ENCODE measurements at places on chromosomes 1 and 21.

GRCh38 chr1:33259879-33260278 lies 3.6 kb downstream of the ZNF362 start:
- no peak for DNase-seq

- DNase-seq: no peak
Observed at GRCh38 chr1:44641126-44642102, 32.9 kb downstream of the TMEM53 start.

DNA sequence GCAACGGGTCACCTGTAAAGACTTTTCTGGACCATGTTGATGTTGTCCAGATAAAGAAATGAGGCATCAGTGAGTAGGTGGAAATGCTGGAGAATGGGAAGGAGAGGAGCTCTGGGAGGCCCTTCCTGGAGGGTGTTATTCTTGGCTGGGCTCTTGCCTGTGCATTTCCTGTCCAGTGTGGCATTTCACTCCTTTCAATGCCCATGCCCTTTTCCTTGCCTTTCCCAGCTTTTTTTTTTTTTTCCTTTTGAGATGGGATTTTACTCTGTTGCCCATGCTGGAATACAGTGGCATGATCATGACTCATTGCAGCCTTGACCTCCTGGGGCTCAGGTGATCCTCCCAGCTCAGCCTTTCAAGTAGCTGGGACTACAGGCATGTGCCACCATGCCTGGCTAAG lies 11.8 kb downstream of the NOS1AP start:
- DNase-seq: no peak

GRCh38 chr1:33724348-33724747 lies 139.5 kb upstream of the HMGB4 start:
- no peak for DNase-seq

DNA sequence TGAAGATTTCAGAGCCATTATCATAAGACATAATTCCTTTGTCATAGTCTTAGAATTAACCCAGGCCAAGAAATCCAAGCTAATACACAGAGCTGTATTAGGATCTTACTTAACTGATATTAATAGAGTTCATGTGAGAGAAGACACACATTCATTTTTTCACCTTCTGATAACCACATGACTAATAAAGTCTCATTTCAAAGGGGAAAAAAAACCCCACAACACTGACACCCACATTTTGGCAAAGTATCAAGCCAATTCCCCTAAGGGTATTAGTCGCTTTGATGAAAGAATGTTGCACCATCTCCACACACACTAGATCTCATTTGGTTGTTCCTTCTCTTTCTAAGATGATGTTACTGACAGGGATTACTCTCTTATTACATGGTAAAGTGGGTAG lies 344.4 kb upstream of the ESRRG start:
- DNase-seq: no peak

GRCh38 chr1:183989078-183989577 lies 48.4 kb downstream of the COLGALT2 start:
- DNase-seq: no peak

- no peak for DNase-seq
Observed at GRCh38 chr21:45443595-45444181, 38.7 kb downstream of the COL18A1 start.

GRCh38 chr1:43329995-43330751 lies 7.4 kb upstream of the MPL start:
- no peak for DNase-seq

DNA sequence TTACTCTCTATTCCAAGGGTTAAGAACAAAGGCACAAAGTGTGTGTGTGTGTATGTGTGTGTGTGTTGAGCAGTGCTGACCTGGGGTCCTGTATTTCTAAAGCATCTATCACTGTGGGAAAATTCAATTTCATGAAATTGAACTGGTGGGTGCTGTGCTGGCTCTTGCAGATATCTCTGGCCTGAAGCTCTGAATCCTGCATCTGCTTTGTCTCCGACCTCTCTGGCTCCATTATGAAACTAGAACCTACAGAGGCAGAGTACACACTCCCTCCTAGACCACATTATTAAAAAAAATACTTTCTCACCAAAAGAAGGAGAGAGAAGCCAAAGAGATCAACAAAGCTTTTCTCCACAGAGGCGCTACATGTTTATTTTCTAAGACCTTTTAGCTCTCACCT lies 88.4 kb upstream of the PDE4B start:
- no peak for DNase-seq

GRCh38 chr1:103997631-103998030 lies 247.9 kb downstream of the AMY1C start:
- no peak for DNase-seq

- DNase-seq: peak; percentile 72
Observed at GRCh38 chr1:66330722-66331141, 203.2 kb upstream of the SGIP1 start.

DNA sequence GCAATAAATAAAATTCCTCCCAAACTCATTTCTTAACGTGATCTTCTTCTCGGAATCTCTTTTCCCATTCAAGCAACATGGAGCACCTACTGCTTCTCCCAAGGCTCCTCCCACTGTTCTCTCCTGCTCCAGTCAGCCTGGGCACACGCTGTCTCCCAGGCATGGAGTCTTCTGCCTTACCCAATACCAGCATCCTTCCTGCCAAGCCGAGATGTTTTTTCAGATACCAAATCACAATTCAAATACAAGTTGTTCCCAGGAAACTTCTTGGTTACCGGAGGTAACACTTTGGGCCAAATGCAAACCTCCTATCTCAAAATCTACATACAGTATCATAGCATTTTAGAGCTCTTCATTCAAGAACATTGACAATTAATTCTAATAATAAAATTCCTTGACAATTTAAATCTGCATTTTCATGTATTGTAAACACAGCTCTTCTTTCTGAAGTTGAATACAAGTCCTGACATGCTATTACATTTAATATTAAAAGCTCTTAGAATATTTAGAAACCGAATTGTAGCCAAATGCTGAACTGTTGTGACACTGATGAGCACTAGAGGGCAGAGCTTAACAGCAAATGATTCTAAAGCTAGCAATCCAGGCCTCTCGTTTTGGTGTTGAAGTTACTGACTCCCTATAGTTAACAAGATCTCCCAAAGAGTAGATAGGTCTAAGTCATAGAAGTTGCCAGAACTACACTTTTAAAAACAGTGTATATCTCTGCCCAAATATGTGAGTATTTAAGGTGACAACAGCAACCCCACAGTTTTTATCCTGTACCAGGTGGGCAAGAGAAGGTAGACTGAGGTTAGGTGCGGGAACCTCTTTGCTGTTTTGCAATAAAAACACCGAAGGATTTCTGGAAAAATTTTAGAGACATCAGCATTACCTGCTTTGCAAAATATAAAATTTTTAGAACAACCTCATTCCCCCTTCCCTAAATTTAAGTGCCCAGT lies 52.3 kb downstream of the BCAR3 start:
- peak; percentile 74 for DNase-seq

DNA sequence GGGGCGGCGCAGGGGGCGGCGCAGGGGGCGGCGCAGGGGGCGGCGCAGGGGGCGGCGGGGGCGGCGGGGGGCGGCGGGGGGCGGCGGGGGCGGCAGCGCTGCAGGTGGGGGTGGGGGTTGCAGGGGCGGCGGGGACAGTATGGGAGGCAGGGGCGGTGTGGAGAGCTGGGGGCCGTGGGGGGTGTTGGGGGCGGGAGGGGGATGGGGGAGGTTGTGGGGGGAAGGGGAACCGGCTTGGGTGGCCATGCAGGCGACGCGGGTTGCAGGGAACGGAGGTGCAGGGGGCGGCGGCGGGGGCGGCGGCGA lies 13.0 kb upstream of the SLC19A1 start:
- DNase-seq: no peak

GRCh38 chr1:162285149-162285561 lies 91.5 kb downstream of the SPATA46 start:
- DNase-seq: no peak

DNA sequence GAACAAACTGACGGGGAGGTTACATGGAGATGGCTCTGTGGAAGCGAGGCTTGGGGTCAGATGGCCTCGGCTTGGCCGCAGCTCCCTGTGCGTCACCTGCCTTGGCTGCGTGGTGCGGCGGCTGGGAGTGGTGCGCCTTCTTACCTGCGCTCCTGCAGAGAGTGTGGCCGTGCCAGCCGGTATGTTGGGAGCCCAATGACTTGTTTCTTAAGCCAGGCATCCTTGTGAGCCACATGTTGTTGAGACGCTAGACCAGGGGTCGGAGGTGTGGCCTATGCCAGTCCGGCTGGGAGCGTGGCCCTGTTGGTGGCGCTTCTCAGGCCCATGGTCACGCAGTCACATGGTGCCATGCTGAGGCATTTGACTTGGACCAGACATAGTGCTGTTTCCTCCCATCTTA lies 10.5 kb downstream of the SLX9 start:
- DNase-seq: no peak

GRCh38 chr21:44923480-44924084 lies 2.9 kb upstream of the ITGB2 start:
- DNase-seq: no peak

- DNase-seq: no peak
Observed at GRCh38 chr1:5725406-5725805, 266.8 kb downstream of the NPHP4 start.

DNA sequence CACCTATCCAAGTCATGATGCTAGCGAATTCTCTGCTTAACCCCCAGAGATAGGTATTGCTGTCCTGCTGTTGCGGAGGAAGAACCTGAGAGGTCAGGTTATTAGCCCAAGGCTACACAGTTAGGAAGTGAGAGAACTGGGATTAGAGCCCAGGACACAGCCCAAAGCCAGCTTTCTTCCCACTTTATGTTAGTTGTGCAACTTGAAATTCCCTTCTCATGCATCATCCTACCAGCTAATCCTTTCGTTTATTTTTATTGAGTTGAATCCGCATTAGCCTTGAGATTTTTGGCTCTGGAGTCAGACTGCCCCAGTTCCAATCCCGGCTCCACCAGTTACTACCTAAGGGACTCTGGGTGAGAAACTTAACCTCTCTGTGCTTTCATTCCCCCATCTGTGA lies 65.4 kb downstream of the PLEKHA6 start:
- no peak for DNase-seq

GRCh38 chr1:172398193-172398592 lies 22.3 kb upstream of the C1orf105 start:
- no peak for DNase-seq

DNA sequence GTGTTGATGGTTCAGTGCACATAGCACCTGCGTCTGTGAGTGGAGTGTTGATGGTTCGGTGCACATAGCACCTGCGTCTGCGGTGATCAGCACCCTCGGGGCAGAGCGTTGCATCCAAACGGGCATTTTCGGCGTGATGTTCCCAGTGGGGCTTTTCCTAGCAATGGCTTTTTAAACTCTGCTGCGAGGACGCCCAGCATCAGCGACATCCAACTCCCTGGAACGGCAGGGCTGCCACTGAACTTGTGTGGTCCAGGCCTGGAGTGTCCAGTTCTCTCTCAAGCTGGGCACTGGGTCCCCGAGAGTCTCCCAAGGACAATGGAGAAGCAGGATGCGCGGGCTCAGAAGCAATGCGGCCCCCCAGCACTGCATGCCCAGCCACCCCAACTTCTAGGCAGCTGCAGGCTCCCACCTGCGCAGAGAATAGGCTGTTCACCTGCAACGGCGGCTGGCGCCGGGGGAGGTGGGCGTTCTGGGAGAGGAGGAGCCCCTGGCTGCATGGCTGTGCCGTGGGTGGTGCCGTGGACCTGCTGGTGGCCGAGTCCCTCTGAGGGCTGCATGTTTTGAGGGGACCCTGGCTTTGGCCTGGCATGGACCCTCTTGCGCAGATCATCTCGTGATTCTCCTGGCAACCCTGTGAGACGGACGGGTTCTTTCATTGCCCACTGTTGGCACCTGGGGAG lies 10.1 kb upstream of the C1orf174 start:
- no peak for DNase-seq

All from CD4-positive, alpha-beta T cell treated with Interleukin-12 subunit alpha and Interleukin-12 subunit beta, for 1 hour (primary cell).